ENCODE measurements at places on chromosomes 3 and 15. TPM values are rescaled to one million over a fixed set of nuclear protein-coding genes. Genes with fewer than 3 reads are reported as not detected.

The MST1R gene
- total RNA-seq = 7.6 TPM

The NUSAP1 gene
- 70.0 TPM for total RNA-seq

The PGBD4 gene
- total RNA-seq = 1.2 TPM

The C3orf80 gene
- total RNA-seq = 2.1 TPM

All from A549 treated with RU486 at 1 μM for 4 hours (cell line).